ENCODE measurements at places on chromosomes 16 and 17.

DNA sequence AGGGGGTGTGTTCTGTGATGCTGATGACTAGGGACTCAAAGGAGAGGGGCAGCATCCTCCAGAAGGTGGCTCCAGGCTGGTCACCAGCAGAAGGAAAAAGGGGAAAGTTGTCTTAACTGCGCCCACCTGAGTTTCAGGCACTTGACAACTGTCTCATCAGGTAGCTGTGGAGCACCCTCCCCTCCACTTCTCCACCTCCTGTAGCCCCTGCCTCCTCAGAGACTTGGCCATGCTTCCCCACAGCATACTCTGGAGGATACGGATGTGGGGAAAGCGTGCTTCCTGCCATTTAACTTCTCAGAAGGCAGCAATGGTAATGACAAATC, 17.9 kb downstream of the CFAP20 start:
- DNase-seq: no peak

DNA sequence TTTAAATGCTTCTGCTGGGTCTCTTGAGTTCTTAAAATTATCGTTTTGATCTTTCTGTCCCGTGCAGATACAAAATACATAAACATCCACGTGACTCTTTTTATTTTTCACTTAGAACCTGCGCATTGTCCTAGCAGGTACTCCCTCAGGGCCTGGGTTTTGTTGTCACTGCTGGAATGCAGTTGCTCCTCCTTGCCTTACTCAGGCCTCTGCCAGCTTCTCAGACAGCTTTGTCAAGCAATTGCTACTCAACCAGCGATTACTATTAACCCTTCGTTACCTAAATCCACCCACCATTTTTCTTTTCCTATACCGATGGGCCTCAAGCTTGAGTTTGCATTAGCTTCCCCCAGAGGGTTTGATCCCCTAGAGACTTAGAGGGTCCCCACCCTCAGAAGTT, 405.9 kb upstream of the RBFOX1 start:
- no peak for DNase-seq

DNA sequence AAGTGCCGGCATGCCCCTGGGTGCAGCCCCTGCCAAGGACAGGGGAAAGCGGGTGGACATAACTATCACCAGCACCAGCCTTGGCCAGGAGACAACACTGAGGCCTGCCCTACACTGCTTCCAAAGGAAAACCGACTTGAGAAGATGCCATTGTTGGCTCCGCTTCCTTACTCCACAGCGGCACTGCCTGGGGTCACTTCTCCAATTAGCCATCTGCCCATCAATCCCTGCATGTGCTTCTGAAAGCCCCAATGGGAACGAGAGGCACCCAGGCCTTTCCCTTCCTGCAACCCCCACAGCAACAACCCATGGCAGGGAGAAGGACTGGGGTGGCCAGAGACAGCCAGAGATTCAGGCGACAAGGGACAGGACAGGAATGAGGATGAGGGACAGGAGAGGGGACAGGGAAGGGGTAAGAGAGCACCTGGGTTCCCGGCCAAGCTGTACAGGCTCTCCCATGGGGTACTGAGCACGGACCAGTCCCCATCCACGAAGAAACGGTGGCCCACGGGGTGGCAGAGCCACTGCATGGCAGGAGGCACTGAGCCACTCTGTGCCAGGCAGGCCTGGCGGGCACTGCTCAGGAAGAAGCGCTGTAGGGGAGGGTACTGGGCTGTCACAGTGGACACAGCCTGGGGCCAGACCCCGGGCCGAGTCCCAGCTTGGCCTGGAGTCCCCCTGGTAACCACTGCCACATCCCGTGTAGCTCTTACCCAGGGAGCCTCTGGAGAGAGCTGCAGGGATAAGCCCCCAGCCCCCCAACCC, 21.2 kb downstream of the SREBF1 start:
- no peak for DNase-seq

- no peak for DNase-seq
Observed at GRCh38 chr17:7435676-7436555, 681 bp downstream of the TMEM102 start.

GRCh38 chr16:84084570-84085270, 32.0 kb downstream of the MBTPS1 start:
- DNase-seq: no peak

DNA sequence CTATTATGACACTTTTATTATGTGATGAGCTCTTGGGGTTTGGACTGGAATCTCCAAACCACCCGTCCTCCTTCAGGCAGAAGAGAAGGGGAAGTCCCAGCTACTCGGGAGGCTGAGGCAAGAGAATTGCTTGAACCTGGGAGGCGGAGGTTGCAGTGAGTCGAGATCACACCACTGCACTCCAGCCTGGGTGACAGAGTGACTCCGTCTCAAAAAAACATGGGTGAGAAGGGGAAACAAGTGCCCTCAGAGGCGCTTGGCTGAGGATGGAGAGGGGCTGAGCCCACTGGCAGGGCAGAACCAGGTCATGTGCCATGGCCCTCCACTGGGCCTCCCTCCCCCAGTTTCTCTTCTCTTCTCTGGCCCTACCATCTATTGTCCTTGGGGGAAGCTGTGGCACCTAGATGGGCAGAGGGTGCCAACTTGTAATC, 120.9 kb upstream of the SMURF2 start:
- DNase-seq: no peak

DNA sequence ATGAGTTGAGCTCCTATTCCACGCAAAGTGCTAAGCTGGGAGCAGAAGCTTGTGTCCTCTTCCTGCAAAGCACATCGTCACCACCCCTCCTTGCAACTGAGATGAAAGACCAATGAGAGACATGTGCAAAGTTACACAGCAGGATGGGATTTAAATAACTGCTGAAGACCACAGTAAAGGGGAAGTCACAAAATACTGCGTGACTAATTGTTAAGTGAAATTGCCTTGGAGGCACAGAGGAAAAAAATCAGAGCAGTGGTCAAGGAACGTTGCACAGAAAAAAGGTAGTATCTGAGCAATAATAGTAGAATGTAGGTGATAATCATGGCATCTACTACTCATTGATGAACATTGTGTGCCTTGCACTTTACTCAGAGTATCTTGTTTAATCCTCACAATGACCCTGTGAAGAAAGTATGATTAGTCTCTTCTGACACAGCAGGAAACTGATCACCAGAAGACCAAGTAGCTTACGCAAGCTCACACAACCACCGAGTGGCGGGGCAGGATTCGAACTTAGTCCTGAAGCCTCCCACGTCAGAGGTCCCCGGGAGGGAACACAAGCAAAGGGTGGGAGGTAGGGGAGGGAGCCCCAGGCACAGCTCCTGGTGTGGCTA, 15.4 kb upstream of the MYO18A start:
- no peak for DNase-seq

GRCh38 chr17:13222975-13223374, 205.1 kb upstream of the ELAC2 start:
- DNase-seq: no peak

- DNase-seq: no peak
Observed at GRCh38 chr17:74430706-74431567, 951 bp upstream of the GPRC5C start.

DNA sequence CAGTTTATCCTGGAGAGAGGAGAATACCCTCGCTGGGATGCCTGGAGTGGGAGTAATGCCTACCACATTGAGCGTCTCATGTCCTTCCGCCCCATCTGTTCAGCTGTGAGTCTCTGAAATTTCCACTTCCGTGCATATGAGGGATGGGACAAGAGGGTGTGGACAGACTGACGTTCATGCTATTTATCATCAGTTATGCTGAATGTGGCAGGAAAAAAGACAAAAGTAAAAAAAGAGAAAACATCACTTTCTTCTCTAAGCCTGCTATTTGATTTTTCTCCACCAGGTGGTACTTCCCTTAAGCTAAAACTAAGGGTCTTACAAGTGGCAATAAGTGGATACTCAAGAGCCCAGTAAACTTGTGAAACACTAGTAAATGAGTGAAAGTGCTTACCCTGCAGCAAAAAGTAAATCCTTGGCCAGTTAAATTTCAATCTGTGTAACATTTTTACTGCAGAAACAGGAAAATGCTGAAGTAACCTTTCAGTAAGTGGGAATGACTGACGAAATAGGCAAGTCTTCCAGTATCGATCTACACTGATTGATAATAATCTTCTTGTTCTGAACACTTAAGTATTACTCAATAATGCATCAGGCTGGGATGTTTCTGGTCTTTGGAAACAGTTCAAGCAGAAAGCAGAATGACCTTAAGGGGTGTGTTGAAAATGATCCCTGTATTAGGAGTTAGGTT, 5.6 kb downstream of the CRYBA1 start:
- no peak for DNase-seq

- no peak for DNase-seq
Observed at GRCh38 chr17:55063885-55064874, 95.6 kb downstream of the STXBP4 start.

GRCh38 chr16:86992587-86992986, 324.6 kb downstream of the C16orf95 start:
- DNase-seq: no peak

DNA sequence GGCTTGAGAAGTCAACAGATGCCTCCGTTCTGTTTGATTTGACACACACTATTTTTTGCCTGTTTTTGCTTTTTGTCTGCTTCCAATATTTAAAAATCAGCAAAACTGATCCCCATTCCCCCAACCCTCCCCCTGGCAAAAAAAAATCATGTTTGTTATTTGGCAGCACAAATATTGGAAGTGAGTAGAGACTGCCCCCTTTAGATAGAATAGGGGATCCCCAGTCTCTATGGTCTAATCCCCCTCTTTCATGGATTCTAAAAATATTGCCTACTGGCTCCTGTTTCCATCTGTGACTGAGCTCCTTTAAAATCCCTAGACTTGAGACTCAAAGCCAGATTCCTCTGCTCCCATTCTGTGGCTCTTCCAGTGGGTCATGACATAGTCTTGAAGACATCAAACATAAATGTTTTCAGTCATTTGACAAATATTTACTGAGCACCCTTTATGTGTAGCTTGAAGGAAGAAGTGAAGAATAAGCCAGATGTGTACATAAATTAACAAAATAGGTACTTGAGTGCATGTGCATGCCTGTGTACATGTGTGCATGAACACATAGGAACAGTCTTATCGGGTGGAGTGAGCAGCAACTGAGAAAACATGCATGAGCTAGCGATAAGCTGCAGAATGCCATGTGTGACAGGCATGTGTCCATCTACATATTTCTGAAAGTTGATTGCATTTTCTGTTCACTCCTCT, 101.2 kb downstream of the SALL1 start:
- DNase-seq: no peak

DNA sequence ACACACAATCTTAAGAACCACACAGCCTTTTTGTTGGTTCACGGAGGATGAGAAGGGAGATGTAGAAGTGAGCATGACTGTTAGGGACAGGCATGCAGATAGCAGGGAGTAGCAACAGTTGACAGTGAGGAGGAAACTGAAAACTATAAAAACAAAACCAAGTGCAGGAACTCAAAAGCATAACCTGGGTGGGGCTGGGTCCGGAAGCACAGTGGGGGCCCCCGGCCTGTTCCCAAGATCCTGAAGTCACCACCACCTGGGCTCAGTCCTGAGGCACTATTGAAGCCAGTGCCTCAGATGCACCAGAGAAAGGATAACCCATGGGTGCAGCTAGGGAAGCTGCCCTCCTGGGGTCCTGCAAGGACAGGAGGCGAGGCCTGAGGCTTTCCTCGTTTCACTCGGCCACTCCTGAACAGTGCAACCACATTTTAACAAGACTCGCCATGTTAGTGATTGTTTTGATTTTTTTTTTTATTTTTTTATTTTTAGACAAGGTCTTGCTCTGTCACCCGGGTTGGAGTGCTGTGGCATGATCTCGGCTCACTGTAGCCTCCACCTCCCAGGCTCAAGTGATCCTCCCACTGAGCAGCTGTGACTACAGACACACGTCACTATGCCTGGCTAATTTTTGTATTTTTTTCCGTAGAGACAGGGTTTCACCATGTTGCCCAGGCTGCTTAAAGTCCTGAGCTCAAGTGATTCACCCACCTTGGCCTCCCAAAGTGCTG, 27.7 kb upstream of the CBX4 start:
- no peak for DNase-seq

DNA sequence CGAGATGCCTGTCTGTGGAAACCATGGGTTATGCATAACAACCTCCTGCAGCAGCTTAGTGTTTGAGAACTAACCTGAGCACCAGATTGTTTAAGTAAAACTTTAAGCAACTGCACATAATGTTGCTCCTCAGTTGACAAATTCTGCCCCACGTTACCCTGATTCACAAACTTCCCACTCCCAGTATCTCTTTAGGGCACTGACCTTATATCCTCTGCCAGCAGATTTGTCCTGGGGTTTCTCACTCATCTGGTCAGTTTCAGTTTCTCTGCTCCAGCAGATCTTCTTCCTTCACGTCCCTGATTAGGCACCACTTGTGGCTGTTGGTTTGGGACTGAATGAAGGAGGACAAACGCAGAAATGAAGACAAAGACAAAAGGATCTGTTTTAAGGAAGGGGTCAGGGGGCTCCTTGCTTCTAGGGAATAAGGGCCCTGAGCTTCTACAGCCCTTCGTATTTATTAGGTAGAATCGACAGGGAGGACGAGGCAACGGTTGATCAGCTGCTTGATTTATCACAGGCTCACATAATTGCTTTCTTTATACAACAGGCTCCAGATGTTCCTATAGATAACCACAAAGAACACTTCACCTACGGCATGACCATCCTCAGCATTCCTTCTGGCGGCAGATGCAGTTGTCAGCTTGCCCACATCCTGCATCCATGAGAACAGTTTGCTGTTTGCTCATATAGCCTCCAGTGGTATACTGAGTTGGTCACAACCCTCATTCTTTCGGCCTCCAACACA, 13.5 kb upstream of the ZNF689 start:
- DNase-seq: no peak

DNA sequence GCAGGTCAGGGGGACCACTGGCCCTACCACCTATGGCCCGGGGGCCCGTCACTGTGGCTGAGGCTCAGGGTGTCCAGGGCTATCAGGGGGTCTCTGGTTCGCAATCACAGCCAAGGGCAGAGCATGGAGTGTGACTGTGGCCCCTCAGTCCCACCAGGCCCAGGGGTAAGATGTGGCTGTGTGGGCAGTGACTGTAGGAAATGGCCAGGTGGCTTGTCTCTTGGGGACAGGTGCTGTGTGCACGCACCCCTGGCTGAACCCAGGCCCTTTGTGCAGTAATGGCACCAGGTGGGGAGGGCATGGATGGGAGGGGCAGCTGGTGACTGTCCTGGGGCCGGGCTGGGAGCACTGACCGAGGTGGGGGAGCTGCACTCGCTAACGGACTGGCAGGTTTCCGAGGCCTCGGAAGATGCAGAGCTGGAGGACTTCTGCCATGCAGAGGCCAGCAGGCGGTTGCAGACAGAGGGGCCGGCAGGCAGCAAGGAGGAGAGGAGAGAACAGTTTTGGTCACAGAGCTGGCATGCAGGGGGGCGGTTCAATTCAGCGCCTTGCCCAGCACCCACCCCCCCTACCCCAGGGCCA, 18.8 kb downstream of the IL34 start:
- DNase-seq: no peak
